Type B pancreatic cell (in vitro differentiated cells): ENCODE measurements at places on chromosomes 16 and 17. TPM values are rescaled to one million over a fixed set of nuclear protein-coding genes. Genes with fewer than 3 reads are reported as not detected.

GRCh38 chr17:39547713-39548478 is 59.8 kb downstream of the NEUROD2 start:
- peak; percentile 79 for DNase-seq

- DNase-seq: no peak
Observed at GRCh38 chr17:76576189-76576588, 9.5 kb downstream of the ST6GALNAC2 start.

DNA sequence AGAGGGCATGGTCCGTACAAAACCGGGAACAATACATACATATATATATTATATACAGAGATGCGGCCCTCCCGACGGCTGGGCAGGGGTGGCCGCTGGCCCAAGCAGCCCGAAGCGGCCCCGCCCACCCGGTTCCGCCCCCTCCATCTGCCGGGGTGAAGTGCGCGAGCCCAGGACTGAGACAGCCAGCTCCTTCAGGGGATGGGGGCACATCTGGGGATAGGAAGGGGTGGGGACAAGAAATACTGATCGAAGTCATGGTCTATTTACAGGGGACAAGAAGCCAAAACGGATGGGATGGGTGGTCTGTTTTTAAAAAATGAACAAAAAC is 3.8 kb upstream of the SAMD14 start:
- no peak for DNase-seq

GRCh38 chr17:83084621-83085056 is 5.2 kb downstream of the METRNL start:
- DNase-seq: no peak

- no peak for DNase-seq
Observed at GRCh38 chr16:87540072-87540896, 47.5 kb upstream of the ZCCHC14 start.

- no peak for DNase-seq
Observed at GRCh38 chr16:25747160-25747758, 55.5 kb downstream of the HS3ST4 start.

DNA sequence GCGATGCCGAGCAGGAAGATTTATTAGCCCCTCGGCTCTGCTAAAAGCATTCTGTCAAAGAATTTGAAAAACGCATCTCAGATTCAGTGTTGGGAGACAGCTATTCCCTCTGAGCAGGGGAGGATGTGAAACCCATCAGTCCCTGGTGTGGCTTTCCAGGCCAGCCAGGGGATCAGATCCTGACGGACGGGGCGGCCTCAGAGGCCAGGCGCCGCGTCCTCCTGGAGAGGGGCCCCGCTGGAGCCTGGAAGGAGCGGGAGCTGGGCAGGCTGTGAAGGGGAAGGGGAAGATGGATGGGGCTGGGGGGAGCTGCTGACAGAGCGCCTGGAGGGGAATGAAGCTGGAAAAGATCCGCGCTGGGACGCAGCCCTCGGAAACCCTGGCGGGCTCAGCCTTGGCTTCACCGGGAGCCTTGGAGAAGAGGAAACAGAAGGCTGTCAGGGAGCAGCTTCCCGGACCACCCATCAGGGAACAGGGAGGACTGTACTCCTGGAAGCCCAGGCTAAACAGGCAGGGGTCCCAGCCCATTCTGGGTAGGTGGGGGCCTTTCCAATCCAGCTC is 358.0 kb downstream of the C16orf95 start:
- no peak for DNase-seq

- DNase-seq: no peak
Observed at GRCh38 chr17:77036841-77037381, 103.9 kb upstream of the SEC14L1 start.

DNA sequence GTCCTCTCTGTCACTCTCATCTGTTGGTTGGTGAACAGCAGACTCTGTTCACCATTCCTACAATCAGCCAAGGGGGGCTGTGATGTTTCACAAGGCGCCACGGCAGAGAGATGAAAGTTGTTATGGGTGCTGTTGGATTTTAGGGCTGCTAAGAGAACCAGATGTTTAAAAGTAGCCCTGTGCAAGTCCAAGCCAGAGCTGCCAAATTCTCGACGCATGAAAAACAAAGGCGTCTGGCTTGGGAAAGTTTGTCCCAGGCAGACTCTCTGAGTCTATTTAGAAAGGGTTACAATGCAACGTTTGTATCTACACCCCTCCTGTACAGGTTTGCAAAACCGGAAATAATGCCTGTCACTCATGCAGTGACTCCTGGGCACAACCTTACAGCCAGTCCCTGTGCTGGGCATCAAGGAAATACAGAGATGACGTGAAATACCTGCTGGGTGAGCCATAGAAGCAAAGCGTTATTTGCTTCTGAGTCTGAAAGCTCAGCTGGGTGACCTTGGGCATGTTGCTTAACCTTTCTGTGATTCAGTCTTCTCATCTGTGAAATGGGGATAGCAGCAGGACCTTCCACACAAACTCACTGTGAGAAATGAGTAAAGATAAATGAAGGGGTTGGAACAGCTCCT is 74.8 kb downstream of the XYLT1 start:
- no peak for DNase-seq

- DNase-seq: no peak
Observed at GRCh38 chr17:7486181-7486580, 2.0 kb downstream of the POLR2A start.

GRCh38 chr17:58531122-58531521 is 16.7 kb upstream of the MTMR4 start:
- no peak for DNase-seq

GRCh38 chr17:80328634-80329380 is 68.2 kb downstream of the RNF213 start:
- no peak for DNase-seq

DNA sequence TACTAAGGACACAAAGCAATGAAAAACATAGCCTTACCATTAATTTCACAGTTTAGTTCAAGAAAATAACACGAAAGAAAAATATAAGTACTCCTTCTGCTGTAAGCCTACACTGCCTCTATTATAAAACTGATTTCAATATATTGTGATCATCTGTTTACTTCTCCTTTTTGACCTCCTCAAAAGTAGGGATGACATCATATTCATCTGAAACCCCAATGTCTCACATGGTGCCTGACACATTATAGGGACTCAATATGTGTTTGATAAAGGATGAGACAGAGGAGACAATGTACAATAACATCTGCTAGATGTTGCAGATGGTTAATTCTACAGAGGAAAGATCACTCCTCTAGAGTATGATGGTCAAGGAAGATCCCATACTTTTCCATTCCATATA is 118.4 kb upstream of the NOG start:
- DNase-seq: no peak

GRCh38 chr16:23920899-23921298 is 85.1 kb downstream of the PRKCB start:
- no peak for DNase-seq

DNA sequence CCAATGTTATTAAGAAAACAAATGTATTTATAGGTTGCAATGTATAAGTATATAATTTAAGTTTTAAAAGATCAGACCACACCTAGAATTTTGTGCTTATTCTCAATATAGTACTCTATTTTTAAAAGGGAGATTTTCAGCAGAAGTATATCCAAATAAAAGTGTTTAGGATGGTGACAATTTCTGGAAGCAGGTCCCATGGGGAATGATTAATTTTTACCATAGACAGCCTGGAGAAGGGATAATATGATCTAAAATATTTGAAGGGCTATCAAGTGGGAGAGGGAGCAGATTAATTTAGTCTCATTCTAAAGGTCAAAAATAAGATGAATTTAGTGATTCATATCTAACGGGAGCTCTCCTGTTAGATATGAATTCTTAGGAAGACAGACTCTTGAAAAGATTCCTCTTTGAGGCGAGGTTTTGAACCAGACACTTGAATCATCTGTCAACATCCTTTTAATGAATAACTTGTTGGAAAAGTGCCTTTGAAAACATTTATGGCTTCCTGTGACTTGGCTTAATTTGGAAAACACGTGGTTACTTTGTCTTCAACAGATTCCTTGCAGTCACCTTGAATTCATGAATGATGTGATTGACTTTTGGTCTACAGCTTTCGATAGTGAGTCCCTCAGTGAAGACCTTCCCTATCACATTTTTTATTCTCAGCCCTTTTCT is 29.3 kb upstream of the SMIM36 start:
- DNase-seq: no peak

GRCh38 chr16:21952040-21952792 is 945 bp upstream of the UQCRC2 start:
- peak; percentile 71 for DNase-seq

- DNase-seq: no peak
Observed at GRCh38 chr16:88540346-88540977, 29.7 kb upstream of the ZC3H18 start.

GRCh38 chr17:32976605-32977004 is 15.0 kb upstream of the SPACA3 start:
- no peak for DNase-seq

DNA sequence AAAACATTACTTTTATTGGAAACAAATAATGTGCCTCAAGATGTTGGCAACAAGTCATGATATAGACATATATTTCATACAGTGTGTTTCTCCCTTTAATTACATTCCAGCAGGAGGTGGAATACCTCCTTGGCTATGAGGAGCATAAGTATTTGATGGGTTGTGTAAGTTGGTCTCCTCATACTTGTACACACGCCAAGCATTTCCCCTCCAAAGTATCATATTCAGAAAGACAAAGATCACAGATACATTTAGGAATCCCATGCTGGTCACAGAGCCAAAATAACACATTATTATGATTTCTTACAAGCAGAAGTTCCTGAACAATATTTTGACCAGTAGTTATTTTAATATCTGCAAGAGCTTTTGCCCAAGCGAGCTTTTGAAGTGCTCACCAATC is 57.8 kb downstream of the WSB1 start:
- no peak for DNase-seq

DNA sequence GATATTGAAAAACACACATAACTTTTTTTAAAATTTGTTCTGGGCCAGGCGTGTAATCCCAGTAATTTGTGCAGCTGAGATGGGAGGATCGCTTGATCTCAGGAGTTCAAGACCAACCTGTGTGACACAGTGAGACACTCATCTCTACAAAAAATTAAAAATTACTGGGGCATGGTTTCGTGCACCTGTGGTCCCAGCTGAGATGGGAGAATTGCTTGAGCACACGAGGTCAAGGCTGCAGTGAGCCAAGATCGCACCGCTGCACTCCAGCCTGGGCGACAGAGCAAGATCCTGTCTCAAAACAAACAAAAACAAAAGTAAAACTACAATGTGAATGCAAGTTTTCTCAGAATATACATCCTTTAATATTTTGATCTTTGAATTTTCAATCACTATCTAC is 15.1 kb downstream of the C16orf54 start:
- DNase-seq: no peak

The MT1H gene
- total RNA-seq: 2.2 and 2.4 TPM in 2 replicates

The SPECC1 gene
- 19.5 and 38.0 TPM in 2 replicates for total RNA-seq

The KRTAP4-1 gene
- total RNA-seq: not detected in 2 replicates

The KCNJ16 gene
- total RNA-seq: 6.2 and 13.5 TPM in 2 replicates

The CHRNE gene
- total RNA-seq: 0.27 and 0.52 TPM in 2 replicates

The MYOCD gene
- 0.07 and 0.31 TPM in 2 replicates for total RNA-seq

The KRT16 gene
- 1.5 and 9.2 TPM in 2 replicates for total RNA-seq

The FOXF1 gene
- total RNA-seq: 0.48 and 3.4 TPM in 2 replicates

The IRX3 gene
- 30.0 and 30.7 TPM in 2 replicates for total RNA-seq

The NPIPB9 gene
- 1.2 and 3.0 TPM in 2 replicates for total RNA-seq
